ENCODE measurements at places on chromosomes 12 and 14.

- no peak for DNase-seq
Observed at GRCh38 chr12:125528281-125528680, 463.0 kb downstream of the AACS start.

- DNase-seq, result no peak
Observed at GRCh38 chr12:67512061-67512460, 136.5 kb upstream of the DYRK2 start.

- no peak for DNase-seq
Observed at GRCh38 chr12:98238515-98239130, 276.8 kb upstream of the TMPO start.

- no peak for DNase-seq
Observed at GRCh38 chr14:104974146-104974541, 4.0 kb downstream of the AHNAK2 start.

GRCh38 chr12:78407722-78408121 lies 456.9 kb upstream of the SYT1 start:
- DNase-seq, result no peak

DNA sequence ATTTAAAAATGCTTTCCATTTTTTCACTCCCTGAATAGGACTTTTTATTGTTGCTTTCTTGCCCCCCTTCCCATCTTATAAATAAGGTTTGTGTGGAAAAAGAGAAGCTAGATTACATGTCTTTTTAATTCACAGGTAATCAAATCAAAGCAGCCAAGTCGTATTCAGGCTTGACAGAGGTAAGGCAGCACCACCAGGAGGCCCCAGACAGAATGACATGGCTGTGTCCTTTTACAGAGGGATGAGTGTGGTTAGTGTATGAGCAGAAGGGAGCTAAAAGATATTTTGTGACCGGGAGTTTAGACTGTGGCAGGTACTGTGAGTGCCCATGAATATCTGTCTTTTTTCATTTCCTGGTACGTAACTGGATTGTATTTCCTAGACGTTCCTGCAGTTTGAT lies 596.1 kb downstream of the ETNK1 start:
- DNase-seq, result no peak

GRCh38 chr12:113242026-113242418 lies 20.8 kb downstream of the TPCN1 start:
- DNase-seq, result no peak

DNA sequence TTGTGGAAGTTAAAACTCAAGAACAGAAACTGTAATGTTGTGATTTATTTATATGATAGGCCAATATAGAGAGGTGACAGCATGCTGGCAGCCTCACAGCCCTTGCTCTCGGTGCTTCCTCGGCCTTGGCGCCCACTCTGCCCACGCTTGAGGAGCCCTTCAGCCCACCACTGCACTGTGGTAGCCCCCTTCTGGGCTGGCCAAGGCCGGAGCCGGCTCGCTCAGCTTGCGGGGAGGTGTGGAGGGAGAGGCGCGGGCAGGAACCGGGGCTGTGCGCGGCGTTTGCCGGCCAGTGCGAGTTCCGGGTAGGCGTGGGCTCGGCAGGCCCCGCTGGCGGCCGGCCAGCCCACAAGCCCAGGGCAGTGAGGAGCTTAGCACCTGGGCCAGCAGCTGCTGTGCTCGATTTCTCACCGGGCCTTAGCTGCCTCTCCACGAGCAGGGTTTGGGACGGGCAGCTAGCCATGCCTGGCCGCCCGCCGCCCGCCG lies 65.8 kb upstream of the SLC8A3 start:
- DNase-seq, result no peak

DNA sequence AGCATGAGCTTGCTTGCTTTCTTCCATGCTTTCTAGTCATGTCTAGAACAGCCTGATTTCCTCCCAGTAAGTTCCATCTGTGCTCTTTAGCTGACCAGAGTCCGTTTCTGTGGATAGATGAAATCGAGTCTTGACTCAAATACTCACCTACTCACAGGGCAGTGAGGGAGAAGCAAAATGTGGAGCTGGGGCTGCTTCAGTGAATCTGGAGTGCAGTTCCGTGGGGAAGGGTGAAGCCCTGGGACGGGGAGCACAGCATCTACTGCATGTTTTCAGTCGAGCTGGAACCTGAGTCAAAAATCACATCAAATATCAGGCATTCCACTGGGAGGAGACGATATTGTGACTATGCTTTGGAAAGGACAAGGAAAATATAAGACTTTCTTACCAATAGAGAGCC lies 70.3 kb upstream of the PRMT8 start:
- DNase-seq, result no peak

DNA sequence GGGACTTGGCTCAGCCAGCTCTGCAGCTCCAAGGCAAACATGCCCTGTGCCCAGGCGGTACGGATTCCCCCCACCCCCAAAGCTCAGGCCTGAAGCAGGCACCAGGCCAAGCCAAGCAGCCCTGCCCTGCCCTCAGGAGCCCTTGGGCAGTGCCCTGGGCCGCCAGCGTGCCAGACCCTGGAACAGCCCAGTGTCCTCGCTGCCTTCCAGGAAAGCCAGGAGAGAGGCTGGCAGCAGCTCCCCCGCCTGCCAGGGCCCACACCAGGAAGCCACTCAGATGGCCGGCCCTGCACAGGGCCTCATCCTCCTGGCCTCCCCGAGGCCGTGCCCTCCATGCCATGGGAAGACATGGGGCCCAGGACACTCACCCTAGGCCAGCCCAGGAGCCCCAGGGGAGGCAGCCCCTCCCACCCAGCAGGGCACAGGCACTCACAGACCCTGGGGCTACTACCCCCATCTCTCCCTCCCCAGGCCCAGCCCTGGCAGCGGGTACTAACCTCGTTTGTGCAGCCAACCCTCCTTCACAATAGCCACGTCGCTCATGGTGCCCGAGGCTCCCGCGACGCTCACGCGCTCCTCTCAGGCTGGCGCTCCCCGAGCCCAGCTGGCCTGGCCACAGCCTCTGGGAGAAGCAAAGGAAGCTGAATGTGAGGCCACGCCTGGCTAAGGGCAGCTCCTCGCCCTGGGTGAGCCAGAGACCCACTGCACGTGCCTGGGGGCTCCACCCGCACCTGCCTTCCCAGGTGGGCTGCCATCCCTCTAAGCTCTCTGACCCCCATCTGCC lies 3.3 kb downstream of the AKT1 start:
- DNase-seq, result no peak

DNA sequence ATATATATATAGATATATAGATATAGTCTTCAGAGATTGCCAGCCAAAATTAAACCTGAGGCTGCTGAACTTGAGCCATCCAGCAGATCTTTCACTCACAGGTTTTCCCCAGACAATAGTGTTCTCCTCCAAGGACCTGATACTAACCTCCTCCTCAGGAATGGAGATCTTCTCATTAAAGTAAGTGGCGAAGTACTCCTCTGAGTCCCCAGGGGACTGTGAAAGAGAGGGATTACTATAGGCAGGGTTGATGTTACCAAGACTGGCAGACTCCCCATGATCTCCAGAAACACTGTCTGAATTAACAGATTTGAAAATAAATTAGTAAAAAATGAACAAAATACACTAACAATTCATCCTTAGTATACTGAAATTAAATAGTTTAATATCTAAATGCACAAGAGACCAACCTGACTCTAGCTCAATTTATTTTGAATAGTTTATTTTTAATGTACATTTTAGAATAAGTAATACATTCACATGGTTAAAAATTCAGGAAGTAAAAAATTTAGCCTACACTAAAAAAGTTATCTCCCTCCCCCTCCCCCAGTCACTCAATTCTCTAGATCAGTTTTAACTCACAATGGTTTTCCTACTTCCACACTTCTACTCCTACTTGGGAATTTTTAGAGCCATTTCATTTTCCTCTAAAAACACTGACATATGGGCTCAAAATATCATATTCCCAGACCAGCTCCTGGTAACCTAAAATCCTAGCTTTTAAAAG lies 17.7 kb downstream of the SLC11A2 start:
- no peak for DNase-seq

DNA sequence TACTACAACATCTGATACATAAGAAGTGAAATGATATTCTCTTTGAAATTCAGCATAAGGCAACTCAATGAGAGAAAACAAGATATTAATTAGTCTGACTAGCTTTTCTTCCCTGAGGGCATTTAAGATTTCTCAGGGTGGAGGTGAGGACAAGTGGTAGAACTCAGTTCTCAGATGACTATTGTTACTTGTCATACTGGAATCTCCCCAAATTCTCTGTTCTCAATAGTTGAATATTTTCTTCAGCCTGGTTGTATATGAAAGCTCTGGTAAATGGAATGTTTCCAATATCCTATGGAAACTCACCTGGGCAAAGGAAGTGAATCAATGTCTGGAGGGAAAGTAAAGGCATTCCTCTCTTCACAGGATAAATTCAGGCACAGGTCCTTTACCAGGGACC lies 18.2 kb upstream of the ITGA5 start:
- DNase-seq, result no peak

DNA sequence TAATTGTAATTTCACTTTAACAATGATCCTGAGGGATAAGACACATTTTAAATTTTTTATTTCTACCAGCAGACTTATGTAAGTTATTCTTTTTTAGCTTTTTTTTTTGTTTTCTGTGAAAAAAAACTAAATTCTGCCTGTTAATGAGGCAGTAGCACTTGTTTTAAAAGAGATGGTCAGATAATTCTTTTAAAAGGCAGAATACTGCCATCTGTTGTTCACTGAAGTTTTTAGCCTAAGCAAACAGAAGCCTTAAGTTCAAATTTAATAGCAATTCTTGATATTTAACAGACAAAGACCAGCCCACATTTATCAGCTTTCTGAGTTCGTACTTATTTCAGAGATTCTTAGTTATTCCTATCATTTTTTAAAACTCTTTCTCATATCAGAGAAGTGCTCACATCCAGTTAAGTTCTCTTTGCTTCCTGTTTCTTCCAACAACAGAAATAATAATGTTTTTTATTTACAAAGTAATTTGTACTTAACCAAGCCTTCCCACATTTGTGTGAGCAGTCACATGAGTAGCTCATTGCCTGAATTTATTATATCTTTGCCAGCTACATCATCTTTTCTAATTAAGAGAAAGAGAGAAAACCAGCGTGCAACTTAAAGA lies 93.4 kb upstream of the SLCO1C1 start:
- no peak for DNase-seq

DNA sequence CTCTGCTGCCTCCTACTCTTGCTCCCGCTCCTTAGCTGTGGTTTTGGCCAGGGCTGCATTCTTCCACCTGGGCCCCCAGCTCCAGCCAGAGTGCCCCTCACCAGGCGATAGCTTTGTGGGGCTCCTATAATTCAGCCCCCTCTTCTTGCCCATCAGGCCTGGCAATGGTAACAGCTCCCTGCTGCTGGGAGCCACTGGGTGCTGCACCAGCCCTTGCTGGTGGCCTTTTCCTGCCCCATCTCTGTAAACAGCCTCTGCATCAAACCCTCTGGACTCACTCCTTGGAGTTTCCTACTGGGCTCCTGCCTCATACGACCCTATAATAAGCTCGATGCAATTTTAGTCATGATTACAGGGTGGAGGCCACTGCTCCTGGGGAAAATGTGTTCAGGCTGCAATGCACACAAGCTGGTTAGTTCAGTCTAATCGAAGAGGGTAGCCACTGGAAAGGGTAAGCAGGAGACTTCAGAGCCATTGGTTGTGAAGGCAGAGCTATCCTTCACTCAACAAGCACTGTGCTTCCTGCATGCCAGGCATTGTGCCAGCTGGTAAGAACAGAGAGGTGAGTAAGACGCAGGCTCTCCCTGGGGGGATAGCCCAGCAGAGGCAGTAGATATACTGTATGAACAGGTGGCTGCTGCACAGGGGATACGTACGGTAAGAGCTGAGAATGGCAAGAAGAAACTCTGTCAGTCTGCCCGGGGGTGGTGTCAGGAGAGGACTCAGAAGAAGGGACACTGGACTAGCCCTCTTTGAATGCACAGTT lies 24.7 kb downstream of the CLMN start:
- no peak for DNase-seq

- no peak for DNase-seq
Observed at GRCh38 chr12:124302241-124302806, 7.4 kb downstream of the RFLNA start.

DNA sequence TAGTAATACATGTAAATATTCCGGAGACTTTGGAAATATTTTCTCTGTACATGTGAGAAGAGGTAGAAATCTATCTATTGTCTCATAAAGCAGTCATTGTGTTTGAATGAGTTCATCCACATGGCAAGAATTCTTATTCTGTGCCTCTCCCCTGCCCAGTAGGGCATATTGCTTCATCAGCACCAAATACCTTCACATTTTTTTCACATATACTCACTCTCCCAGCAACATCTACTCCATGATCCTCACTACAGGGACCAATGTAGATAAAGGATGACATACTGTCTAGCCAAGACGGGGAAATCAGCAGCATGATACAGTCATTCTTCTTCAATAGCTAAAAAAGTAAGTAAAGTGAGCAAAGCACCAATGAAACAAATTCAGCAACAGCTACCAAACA lies 1.3 kb upstream of the TAS2R14 start:
- no peak for DNase-seq

GRCh38 chr14:41900644-41901043 lies 294.0 kb downstream of the LRFN5 start:
- no peak for DNase-seq

GRCh38 chr12:91690531-91690930 lies 455.1 kb downstream of the BTG1 start:
- DNase-seq, result no peak

GRCh38 chr14:95692109-95692508 lies 5.9 kb downstream of the TCL1B start:
- no peak for DNase-seq

GRCh38 chr14:33790996-33791395 lies 159.9 kb downstream of the EGLN3 start:
- no peak for DNase-seq

GRCh38 chr12:61554268-61555008 lies 705.8 kb upstream of the USP15 start:
- DNase-seq, result no peak

GRCh38 chr12:95590775-95591174 lies 39.5 kb upstream of the USP44 start:
- DNase-seq, result no peak

GRCh38 chr12:66929121-66929520 lies 250.2 kb upstream of the GRIP1 start:
- no peak for DNase-seq

DNA sequence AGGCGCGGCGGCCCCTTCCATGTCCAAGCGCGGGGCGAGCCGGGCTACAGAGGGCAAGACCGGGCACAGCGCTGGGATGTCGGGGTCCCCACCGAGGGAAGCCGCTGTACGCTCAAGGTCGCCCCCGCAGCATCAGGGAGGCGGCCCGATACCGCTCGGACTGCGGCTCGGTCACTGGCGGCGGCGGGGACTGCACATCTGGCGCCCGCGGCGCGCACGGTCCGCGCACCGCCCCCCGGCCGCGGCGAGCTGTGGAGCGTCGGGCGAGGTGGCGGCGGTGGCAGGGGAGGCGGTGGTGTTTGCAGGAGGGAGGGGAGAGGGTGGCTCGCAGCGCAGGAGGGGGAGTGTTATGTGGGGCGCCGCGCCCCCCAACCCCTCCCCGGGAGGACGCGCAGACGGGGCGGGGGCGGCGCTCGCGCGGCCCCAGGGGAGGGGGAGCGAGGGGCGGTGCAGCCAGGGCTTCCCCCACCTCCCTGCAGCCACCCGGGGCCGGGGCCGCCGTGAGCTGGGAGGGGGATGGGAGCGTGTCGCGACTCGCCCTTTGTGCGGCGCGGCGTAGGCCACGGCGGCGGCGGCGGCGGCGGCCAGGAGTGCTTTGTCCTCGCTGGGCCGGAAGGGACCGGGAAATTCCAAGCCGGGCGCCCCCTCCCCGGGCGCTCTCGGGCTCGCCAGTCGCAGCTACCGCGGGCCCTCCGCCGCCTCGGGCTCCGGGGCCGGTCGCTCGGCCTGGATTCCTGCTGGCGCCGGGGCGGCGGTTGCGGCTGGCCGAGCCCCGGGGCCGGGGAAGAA lies at the start of gene NUAK1:
Gene NUAK1 (minus strand): TSS at position 322 of the 789 bp plus-strand sequence. CDS start 301 bp downstream, at position 21.
- DNase-seq, result no peak

All from stimulated activated CD8-positive, alpha-beta memory T cell treated with anti-CD3 and anti-CD28 coated beads, Interleukin-7, amount 100 ng/mL, for 1 hour (primary cell).